Hematopoietic multipotent progenitor cell (in vitro differentiated cells): ENCODE measurements at places on chromosomes 6 and 20. TPM values are rescaled to one million over a fixed set of nuclear protein-coding genes. Genes with fewer than 3 reads are reported as not detected.

SPATA25 gene
- 5.9 TPM for total RNA-seq

- no peak for DNase-seq
Observed at GRCh38 chr6:106750142-106750918, 121.0 kb downstream of the QRSL1 start.

DNA sequence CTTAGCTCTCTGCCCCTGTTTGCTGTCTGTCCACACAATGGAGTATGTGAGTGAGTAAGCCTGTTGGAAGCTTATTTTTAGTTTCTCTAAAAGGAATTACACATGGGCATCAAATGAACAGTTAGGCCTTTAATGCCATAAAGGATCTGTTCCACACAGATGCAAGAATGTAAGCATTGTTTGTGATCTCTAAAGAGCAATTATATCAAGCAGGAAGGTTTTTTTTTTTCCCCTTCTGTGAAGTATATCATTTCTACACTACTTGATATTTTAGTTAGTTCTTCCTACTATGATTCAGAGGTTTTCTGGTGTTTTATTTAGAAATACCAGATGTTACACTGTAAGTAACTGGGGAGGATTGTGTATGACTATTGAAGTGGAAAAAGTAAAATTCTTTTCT, 627.5 kb downstream of the COL12A1 start:
- DNase-seq, result no peak

DNA sequence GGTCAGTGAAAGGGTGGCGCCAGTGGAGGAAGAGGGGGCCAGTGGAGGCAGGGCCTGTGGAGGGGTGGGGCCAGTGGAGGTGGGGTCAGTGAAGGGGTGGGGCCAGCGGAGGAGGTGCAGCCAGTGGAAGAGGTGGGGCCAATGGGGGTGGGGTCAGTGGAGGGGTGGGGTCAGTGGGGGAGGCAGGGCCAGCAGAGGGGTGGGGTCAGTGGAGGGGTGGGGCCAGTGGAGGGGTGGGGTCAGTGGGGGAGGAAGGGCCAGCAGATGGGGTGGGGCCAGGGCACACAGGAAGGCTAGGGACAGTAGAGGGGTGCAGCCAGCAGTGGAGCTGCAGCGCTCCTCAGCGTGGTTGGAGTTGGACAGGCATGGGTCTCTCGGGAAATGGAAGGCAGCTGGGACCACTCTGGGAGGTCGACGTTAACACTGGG, 18.7 kb downstream of the ADRM1 start:
- DNase-seq, result no peak

DNA sequence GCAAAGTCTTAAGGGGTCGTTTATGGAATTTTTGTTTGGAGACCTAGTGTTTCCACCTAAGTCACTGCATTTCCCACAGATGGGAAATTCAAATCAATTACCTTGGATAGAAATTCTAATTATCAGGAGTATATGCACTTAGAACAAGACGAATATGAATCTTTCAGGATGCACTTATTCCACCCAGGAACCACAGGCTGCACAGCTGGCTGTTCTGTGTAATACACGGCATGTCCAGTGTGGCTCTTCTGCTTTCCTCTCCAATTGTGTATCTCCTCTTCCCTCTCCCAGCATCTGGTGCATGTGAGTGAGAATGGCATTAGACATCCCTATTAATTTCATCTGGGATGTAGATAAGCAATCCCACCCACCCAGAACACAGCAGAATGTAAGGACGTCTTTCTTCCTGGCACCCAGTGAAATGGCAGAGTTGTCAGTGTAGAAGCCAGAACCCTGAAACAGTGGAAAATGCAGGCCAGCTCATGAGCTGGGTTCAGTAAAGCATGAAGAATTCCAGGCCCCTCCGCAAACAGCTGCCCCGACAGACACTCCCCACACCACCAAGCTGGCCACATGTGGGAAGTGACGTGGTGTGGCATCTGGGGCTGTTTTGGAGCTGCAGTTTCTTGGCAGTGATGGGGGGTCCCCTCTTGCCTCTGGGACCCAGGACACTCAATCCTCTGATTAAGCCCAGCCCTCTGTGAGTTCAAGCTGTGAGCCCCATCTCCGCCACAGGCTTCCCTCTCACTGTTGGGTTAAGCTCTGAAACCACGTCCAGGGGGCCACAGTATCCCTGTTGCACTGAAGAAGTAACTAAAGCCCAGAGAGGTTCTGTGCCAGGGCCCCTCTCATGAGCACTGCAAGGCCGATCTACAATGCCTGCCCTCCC, 180.1 kb upstream of the CST7 start:
- DNase-seq, result no peak

DNA sequence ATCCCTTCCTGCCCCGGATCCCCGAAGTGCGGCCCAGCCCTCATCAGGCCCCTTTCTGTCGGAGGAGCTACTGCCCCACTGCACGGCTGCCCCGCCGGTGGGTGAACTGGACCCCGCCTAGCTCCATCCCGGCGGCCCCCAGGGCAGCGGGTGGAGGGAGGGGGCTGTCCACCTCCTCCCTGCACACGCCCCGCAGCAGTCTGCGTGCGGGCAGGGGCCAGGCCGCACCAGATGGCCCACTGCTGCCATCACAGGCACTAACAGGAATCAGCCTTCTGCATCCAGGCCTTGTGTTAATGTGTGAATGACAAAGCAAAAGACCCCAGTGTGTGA, 54.9 kb upstream of the UNC93A start:
- no peak for DNase-seq
